ENCODE measurements at places on chromosomes 12 and 14.
A peak's percentile ranks its signal among the peaks of the same experiment; 100 is the strongest.

- DNase-seq = no peak
Observed at GRCh38 chr14:102220031-102220430, 80.3 kb downstream of the WDR20 start.

DNA sequence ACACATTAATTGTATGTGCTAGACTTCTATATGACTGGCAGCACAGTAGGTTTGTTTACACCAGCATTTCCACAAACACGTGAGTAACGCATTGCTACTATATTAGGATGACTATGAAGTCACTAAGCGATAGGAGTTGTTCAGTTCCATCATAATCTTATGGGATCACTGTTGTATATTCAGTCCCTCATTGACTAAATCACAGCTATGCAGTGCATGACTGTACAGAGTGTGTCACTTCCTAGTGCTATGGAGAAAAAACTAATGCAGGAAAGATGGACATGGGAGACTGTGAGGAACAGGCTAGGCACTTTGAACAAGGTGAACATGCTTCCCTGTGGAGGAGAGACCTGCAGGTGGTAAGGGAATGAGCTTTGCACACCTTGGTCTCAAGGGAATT lies 259.8 kb downstream of the NUAK1 start:
- no peak for DNase-seq

DNA sequence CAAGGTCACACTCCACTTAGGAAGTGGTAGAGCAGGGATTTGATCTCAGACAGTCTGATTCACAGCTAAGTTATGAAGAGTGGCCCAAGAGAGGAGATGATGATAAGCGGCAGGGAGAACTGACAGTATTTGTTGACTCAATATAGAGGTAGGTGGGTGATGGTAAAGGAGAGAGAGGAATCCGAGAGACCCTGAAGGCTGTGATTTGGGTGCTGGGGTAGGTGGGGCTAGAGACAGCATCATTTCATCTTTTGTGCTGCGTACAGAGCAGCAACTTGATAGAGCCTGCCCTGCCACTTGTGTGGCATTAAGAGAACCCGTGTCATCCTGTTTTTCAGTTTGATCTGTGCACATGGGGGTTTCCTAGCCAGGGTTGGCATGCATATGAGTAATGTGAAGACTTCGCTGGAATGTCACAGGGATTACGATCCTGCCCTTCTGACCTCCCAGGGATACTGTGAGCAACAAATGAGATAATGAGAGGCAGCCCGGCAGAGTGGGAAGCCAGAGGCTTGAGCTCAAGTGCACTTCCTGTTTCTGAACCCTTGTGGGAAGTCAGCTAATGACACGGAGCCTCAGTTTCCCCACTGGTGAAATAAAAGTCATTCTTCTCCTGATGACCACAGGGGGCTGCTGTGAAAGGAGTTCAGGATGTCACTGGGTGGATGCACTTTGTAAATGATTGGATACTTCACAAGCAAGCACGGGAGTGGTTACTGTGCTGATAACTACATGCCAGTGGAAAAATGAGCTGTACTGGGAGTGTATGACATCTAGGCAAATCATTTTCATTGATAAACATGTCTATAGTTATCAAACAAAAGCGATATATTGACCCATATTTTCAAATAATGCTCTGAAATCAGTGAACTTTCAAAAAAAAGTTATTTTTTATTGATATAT lies 59.5 kb upstream of the IGF1 start:
- no peak for DNase-seq

DNA sequence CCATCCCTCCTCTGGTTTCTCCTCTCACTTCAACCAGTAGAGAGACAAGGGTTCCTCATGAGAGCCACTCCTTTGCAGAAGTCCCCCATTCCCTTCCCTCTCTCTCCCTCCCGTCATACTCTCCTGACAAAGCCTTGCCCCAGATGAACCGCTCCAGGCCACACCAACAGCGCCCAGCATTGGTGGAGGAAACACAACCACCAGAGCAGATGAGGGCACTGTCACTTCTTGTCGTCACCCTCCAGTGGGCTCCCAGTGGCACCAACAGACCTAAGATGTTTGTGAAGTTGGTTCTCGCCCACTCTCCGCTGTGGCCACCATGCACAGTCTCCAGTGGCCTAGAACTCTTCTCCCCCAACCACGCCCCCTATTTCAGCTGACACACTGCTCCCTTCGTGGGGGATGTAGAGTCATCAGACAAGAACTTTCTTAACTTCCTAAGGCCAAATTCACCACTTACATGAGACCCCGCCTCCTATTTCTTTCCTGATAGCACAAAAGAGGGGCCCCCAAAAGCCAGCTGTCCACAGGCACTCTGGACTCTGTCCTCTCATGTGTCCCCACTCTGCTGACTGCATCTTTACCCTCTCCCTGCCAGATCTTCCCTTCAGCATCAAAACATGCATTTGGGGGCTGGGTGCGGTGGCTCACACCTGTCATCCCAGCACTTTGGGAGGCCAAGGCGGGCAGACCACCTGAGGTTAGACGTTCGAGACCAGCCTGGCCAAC lies 29.2 kb upstream of the PLEKHG6 start:
- DNase-seq = no peak

- peak; percentile 20 for DNase-seq
Observed at GRCh38 chr14:50396631-50397389, at the start of gene CDKL1. CDKL1 (minus strand) TSS chr14:50396881; CDS start chr14:50395868, 1,013 bp downstream.

- no peak for DNase-seq
Observed at GRCh38 chr14:61599942-61600341, 95.4 kb upstream of the HIF1A start.

DNA sequence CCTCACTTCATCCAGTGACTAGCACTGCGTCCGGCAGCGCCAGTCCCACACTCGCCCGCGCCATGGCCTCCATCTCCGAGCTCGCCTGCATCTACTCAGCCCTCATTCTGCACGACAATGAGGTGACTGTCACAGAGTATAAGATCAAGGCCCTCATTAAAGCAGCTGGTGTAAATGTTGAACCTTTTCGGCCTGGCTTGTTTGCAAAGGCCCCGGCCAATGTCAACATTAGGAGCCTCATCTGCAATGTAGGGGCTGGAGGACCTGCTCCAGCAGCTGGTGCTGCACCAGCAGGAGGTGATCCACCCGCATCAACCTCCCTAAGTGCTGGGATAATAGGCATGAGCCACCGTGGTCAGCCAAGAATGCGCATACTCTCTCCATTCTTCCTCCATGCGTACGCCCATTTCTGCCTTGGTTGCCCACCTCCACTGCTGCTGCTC lies 59.9 kb downstream of the IRF2BPL start:
- no peak for DNase-seq

GRCh38 chr14:71246539-71246938 lies 339.3 kb downstream of the PCNX1 start:
- DNase-seq = no peak

- no peak for DNase-seq
Observed at GRCh38 chr12:50951112-50951511, 1.2 kb upstream of the HIGD1C start.

- no peak for DNase-seq
Observed at GRCh38 chr14:65255029-65255545, 152.8 kb upstream of the MAX start.

- DNase-seq = no peak
Observed at GRCh38 chr14:26719514-26719913, 121.7 kb upstream of the NOVA1 start.

DNA sequence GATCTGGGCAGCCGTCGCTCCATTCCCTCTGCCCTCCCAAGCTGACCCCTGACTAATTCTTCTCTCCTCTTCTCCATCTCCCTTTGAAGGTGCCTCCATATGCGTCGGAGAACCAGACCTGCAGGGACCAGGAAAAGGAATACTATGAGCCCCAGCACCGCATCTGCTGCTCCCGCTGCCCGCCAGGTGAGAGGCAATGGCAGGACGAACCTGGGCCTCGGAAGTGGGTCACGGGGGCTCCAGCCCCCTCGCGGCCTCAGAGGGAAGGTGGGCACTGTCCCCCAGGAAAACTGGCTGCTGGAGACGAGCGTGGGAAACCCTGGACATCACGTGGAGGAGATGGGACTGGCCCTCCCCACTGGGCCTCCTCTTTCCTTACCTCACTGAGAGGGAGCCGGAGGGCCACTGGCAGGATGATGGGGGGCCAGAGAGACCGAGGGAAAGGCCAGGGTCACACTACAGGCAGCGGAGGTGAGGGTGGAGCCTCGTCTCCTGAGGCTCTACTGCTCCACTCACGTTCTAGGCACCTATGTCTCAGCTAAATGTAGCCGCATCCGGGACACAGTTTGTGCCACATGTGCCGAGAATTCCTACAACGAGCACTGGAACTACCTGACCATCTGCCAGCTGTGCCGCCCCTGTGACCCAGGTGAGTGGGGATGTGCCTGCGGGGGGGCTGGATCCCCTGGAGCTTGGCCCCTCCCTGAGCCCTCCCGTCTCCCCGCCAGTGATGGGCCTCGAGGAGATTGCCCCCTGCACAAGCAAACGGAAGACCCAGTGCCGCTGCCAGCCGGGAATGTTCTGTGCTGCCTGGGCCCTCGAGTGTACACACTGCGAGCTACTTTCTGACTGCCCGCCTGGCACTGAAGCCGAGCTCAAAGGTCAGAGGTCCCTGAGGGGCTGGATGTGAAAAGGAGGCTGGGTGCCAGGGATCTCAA lies 806 bp downstream of the LTBR start:
- no peak for DNase-seq

GRCh38 chr12:112602150-112602549 lies 183.4 kb downstream of the PTPN11 start:
- DNase-seq = no peak

DNA sequence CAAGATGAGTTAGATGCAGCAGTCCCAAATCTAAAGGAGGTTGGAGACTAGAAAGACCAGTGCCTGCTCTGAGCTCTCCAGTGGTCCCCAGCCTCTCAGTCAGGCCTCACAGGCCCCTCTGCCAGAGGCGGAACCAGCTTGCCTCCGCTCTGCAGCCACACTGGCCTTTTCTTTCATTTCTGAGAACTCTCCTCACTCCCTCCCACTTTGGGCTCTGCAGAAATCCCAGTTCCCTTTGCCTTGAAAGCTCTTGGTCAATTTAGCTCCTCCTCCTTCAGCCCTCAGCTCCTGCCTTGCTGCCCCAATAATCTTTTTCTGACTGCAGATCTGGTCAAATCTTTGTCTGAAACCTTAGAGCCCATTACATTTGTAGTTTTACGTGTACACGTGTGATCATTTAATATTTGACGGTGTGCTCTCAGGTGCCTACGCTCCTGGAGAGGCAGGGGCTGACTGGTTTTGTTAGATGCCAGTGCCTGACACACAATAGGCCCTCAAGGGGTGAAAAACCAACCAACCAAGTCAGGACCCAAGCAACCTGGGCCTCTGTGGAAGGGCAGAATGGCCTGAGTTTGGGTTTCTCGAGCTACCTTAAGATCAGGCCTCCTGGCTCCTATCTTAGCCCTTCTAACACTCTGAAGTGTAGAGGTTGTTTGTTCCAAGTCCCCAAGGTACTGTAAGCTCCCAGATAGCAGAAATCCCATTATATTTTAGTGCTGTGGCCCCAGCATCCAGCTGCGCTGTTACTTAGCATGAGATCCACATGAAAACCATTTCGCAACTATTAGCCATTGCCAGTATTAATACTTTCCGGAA lies 1.1 kb upstream of the NUDT4 start:
- no peak for DNase-seq

DNA sequence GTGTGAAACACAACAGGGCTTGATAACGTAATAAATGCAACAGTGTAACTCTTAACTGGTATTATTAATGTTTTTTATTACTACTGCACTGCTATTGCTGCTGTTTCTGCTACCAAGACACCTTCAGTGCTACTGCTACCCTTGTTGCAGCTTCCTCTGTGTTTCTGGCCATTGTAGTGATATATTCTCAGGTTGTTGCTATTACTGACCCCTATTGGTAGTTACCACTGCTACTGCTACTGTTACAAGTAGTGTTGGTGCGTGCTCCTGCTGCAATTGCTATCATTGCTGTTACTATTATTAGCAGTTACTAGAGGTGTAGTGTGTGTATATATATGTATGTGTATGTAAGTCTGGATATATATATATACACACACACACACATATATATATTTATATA lies 87.2 kb upstream of the PTPRB start:
- DNase-seq = no peak

GRCh38 chr12:121448771-121449315 lies 48.9 kb downstream of the RNF34 start:
- no peak for DNase-seq

GRCh38 chr12:92641291-92641690 lies 61.5 kb upstream of the PLEKHG7 start:
- no peak for DNase-seq

DNA sequence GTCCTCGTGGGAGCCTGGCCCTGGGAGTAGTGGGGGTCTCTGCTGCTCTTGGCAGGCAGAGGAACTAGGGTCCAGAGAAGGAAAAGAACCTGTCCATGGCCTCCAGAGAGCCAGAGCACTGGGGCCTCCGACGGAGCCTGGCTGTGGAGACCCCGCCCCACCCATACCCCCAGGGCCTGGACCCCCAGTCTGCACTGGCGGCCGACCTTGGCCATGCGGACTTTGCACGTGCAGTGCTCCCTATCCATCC lies 1.1 kb downstream of the BEGAIN start:
- no peak for DNase-seq

- peak; percentile 56 for DNase-seq
Observed at GRCh38 chr12:44774815-44775411, 101.2 kb downstream of the NELL2 start.

DNA sequence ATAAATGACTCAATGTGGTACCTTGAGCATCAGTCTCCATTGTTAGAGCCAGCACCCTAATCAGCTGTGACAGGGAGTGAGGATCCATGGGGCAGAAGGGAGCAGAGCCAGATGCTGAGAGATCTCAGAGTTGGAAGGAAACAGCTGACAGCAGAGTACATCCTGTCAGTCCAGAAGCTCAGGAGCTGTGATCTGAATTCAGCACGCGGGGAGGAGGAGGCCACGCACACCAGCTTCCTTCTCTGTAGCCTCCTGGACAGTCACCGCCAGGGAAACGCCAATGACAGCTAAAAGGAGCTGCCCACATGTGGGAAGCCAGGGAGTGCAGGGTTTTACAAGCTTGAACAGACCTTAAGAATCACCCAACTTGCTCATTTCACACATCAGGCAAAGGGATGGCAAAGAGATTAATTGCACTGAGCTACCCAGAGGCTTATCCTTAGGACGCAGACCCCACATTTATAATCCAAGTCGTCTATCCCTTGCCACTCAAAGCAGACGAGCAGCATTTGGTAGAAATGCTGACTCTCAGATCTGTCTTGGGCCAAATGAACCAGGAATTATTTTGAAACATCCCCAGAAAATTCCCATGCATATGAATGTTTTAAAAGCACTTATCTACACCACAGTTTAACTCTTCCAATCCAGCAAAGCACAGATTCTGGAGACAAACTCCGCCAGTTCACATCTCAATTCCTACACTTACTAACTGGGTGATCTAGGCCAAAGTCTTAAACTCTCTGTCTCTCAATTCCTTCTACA lies 322.6 kb upstream of the TMTC1 start:
- DNase-seq = no peak

DNA sequence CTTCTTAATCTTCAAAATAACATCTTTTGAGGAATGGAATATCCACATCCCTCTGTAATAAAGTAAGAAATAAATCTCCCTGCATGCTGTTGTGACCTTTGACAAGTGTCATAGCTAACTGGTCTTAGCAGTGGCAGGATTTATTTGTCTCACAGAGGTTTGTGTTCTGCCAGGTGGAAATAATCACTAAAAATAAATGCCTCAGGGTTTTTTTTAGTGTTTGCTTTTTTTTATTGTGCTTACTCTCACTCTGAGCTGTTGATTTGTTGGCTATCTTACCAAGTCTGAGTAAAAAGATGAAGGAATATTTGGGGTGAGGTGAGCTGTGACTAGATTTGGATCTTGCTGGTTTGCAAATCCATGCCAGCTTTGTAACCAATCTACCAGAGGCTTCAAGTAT lies 285.4 kb downstream of the ALG10B start:
- no peak for DNase-seq
